ENCODE measurements at places on chromosomes 12 and 14.

DNA sequence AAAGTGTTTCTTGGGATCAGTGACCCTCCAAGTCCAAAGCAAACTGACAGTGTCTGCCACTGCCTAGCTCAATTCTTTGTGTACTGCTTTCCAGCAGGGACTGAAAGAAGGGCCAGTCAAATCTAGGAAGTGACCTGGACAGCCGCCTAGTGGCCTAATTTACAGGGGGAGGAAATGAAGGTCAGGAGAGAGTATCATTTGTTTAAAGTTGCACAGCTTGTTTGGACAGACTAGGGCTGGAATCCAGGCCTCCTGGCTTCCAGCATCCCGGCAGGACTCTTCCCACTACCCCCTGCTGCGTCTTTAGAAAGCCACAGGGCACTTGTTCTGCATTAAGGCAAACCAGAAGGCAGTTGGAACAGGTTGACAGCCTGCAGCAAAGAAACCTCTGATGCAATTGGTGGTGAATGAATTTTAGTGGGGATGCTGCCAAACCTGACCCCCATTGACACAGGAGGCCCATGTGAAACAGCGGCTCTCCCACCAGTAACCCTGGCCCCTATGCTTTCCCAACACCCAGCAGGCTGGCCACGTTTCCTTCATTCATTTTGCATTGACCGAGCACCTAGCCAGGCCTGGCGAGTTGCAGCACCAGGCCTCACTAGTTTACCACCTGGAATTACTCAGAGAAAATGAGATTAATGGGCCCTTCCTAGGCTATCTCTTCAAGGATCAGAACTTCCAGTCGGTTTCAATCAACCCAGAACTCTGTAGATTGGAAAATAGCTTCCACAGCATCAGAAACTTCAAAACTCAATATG, 28.2 kb downstream of the GALNT16 start:
- peak; percentile 16 for DNase-seq

- DNase-seq = no peak
These were observed 185.2 kb upstream of the TBX3 start for GRCh38 chr12:114868995-114869834.

DNA sequence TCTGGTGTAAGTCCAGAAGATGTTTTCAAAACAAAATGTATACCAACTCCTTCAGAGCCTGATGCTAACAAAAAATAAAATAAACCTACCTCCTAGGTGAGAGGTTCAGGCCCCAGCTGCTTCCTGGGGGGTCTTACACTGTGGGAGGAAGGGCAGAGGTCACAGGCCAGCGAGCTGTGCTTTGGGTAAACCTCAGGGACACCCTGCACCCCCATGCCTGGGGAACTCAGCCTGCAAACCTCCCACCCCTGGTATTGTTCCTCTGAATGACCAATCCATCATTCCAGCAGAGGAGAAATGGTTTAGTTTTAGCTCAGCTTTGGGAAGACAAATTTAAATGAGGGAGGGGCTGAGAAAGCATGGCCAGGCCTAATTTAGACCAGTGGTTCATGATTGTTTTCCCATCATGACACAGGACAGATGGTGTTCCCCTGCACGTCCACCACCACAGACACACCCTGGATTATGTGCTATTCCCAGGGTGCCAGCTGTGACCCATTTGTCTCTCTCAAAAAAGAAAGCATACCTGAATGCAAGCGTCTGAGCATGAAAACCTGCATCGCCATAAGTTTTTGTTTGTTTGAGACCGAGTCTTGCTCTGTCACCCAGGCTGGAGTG, 14.5 kb upstream of the TFCP2 start:
- DNase-seq = no peak

DNA sequence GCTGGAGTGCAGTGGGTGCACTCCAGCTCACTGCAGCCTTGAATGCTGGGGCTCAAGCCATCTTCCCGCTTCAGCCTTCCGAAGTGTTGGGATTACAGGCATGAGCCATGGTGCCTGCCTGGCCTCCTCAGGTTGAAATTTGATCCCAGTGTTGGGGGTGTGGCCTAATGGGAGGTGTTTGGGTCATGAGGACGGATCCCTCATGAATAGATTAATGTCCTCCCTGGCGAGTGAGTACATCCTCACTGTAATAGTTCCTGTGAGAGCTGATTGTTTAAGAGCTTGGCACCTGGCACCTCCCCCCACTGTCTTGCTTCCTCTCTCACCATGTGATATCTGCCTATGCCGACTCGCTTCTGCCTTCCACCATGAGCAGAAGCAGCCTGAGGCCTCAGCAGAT, 84.7 kb downstream of the TSPAN9 start:
- no peak for DNase-seq

- DNase-seq = no peak
These were observed 17.4 kb downstream of the CMKLR1 start for GRCh38 chr12:108321688-108322087.

GRCh38 chr12:47110718-47111391, 31.1 kb upstream of the AMIGO2 start:
- no peak for DNase-seq

- DNase-seq = no peak
These were observed 72.6 kb downstream of the AACS start for GRCh38 chr12:125137766-125138344.

DNA sequence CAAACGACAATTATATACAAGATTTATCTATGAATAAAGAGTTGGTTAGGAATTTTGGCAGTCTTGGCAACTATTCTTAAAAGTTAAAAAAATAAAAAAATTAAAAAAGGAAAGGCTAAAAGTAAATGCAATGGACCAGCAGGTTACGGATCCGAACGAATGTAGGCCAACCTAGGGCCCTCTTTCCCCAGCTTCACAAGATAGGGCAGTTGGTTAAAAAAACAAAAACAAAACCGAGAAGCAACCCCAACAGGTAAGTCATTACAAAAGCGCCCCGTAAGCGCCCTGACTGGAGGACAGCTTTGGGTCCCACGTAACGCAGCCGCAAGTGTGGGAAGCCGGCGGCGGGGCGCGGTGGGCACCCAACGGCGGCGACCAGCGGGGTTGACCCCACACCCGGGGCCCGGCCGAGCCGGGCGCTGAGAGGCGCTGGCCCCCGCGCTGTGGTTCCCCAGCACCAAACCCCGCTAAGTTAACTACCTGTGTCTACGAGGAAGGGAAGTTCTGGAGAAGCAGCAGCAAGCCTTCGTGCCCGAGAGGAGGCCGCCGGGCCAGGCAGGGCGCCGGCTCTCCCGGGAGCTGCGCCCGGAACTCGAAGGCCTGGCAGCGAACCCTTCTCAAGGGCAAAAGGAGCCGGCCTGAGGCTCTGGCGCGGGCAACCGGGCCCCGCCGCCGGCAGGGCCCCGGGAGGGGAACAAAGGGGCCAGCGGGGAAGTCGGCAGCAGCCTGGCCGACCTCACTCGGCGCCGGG, 882 bp downstream of the HECTD1 start:
- DNase-seq = peak; percentile 23

- no peak for DNase-seq
These were observed 153.4 kb downstream of the TMEM132D start for GRCh38 chr12:129750421-129750820.

- DNase-seq = no peak
These were observed 70.1 kb downstream of the PEBP1 start for GRCh38 chr12:118206107-118206412.

GRCh38 chr12:49974677-49975317, 2.0 kb downstream of the AQP6 start:
- no peak for DNase-seq

DNA sequence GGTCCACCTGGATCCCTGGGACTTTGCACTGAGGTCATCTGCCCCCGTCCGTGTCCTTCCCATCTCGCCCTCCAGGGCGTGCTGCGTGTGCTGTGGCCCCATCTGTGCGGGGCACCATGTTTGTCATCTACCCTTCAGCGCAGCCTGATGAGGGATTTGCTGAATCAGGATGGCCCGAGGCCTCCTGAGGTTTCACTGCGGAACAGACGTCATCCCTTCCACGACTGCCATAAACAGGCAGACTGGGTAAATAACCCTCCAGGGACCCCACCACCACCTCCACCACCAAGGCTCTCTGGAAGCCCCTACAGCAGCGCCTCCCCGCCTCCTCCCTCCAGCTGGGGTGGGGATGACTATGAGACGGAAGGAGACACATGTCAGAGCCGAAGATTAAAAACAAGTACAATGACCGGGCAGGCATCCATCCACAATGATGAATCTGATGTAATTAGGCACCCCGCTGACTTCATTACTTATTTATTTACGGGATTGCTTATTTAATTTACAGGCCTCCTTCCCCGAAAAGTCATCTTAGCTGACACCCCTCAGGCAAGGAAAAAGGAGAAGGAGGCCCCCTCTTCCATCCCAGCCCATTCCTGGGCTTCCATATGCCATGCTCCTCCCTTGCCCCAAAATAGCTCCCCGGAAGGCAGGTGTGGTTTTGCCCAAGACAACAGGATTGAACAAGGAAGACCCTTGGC, 39.4 kb downstream of the NCOR2 start:
- no peak for DNase-seq

DNA sequence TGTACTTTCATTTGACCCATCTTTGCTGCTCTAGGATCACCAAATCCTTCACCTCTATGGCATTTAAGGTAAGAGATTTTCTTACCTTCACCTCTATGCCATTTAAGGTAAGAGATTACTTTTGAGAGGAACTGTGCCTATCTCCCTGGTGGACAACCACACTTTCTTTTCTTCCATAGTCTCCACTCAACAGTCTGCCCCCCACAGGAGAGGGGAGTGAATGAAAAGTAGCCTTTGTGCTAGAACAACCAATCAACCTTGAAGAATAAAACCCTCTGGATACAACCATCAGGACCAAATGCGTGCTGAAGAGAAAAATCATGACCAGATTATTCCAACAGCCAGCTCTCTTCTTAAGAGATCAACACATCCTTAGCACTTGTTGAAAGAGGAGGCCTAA, 258.6 kb upstream of the TMPO start:
- no peak for DNase-seq

DNA sequence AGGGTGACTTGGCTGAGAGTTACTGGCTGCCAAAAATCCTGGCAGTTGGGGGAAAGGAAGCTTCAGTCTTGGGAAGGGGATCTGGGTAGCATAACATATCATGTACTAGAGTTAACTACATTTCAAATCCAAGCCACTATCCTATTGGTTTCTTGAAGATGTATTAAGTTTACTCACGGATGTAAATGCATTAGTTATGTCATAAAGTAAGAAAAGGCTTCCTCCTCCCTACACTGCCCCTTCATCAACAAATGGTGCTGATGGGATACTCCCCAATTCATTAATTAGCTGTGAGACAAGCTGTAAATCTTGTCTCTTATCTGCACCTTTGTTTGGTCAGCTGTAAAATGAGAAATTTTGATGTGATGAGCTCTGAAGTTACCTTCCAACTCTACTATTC, 150.1 kb upstream of the SOX5 start:
- DNase-seq = no peak

DNA sequence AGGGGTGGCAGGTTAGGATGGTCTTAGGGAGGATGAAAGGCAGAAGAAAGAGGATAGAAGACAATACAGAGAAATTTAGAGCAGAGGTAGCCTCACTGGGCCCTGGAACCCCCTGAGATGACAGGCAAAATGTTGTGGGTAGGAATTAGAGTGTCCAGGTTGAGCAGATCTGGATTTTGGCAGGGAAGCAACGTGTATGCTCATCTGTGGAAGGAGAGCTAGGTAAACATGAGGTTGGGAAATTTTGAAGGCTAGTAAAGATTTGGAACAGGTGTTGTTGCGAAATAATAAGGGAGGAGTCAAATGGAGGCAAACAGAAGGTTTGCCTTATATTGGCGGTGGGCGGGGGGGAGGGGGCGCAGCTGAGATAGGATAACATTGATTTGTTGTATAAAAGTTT, 5.3 kb downstream of the HSD17B6 start:
- DNase-seq = no peak

- DNase-seq = no peak
These were observed 59.8 kb downstream of the CNTN1 start for GRCh38 chr12:40752011-40752410.

DNA sequence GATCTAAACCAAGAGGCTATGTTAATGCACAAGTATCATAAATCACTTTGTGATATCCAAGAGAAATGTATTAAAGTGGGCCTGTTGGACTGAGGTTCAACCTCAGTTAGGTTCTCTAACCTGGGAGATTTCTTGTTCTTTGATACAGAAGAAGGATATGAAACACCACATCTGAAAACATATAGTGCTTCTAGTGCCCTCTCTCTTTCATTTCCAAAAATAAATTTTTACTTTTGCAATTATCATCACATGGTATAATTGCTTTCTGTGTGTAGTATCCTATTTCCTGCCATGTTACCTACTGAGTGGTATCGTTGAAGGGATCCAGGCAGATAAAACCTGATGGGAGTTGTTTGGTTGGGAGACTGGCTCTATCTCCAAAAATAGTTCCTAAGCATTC, 264.9 kb downstream of the CCER1 start:
- DNase-seq = no peak

DNA sequence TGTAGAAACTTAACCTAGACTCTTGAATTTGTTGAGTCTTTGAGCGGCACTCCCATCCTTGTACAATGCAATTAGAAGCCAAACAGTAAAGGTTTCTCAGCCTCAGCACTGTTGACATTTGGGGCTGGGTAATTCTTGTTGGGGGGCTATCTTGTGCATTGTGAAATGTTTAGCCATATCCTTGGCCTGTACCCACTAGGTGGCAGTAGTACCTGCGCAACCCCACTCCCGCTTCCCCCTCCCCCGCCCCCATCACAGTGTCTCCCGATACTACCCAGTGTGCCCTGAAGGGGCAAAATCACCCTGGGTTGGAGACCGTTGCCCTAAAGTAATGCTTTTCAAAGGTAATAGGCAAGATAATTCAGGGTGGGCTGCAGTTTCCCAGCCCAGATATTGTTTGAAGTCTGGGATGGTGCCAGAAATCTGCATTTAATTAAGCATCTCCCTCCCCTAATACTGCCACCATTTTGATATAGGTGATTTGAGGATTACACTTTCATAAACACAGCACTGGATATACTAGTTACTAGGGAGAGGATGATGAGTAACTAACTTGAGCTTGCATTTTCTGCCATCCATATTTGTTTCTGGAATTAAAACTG, 1.8 kb downstream of the COX6A1 start:
- DNase-seq = peak; percentile 62

DNA sequence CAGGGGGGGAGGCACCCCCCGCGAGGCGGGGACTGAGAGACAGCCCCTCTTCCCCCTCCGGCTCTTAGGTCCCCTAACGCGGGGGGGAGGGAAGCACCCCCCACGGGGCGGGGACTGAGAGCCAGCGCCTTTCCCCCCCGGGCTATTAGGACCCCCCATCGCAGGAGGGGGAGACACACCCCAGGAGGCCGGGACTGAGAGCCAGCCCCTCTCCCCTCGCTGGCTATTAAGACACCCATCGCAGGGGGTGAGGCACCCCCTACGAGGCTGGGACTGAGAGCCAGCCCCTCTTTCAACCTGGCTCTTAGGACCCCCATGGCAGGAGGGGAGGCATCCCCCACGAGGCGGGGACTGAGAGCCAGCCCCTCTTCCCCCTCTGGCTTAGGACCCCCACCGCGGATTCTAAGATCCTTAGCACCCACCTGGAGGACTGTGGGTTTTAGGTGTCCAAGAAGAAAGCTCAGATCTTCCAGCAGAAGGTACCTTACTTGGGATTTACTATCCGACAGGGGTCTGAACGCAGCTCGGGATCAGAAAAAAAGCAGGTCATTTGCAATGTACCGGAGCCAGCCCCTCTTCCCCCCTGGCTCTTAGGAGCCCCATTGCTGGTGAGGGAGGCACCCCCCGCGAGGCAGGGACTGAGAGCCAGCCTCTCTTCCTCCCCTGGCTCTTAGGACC, 197.8 kb upstream of the PZP start:
- DNase-seq = no peak

Measured in neural crest cell (in vitro differentiated cells).